ENCODE measurements at places on chromosomes 2 and 18. TPM values are rescaled to one million over a fixed set of nuclear protein-coding genes. Genes with fewer than 3 reads are reported as not detected.

DNA sequence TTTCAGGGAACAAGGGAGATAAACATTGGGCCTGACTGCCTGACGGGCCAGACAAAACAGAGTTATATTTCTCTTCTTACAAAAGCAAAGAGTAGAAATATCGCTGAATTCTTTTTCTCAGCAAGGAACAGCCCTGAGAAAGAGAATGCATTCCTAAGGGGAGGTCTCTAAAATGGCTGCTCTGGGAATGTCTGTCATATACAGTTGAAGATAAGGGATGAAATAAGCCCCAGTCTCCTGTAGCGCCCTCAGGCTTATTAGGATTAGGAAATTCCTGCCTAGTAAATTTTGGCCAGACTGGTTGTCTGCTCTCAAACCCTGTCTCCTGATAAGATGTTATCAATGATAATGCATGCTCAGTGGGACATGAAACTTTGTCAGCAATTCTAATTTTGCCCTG, 134.9 kb upstream of the CNTNAP5 start:
- H3K27ac ChIP-seq = no peak overlapping the region
- no peak for DNase-seq
- no peaks in the 10 kb centered on the region for H3K27me3 ChIP-seq
- no peaks in the 10 kb centered on the region for H3K36me3 ChIP-seq

PHOSPHO2 gene
- total RNA-seq = 3.4 TPM

PCARE gene
- not detected for total RNA-seq

DNA sequence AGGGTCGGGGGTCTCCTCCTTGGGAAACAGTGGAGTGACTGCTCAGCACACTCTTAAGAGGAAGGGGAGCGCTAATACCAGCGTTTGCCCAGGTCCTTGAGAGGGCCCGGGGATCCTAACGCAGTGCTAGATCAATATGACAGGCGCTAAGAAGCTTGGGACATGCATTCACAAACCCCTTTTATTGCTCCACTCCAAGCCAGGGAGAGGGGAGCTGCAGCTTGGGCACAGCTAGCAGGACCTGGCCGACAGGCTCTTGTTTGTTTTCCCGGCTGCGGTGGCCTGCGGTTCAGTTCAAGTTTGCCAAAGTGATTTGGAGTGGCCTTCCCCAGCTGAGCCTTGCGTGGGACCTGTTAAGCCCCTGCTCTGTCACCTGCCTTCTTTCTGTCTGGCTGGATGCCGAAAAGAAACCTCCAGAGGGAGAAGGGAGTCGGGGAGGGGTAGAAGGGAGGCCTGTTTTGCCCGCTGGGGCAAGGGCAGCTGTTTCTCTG, 152.1 kb downstream of the GLI2 start:
- H3K4me3 ChIP-seq = no peak overlapping the region
- no peaks in the 10 kb centered on the region for H3K36me3 ChIP-seq
- no peaks in the 10 kb centered on the region for H3K4me1 ChIP-seq
- H3K27me3 ChIP-seq = no peaks in the 10 kb centered on the region
- no peak overlapping the region for H3K27ac ChIP-seq
- DNase-seq = no peak

NPPC gene
- total RNA-seq = not detected

DNA sequence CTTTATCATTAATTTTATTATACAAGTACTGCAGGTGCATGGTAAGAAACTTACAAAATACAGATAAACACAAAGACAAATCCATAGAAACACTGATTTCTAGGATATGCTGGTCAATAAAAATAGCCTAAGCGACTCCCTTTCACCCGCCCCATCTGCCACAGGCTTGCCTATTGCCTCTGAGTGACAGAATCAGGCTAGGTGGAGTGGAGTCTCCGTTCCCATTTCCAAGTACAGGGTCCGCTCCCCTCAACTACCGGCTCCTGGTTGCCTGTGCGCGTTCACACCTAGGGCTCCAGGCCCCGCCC, 201 bp upstream of the TRAPPC12 start:
- H3K27ac ChIP-seq = peak overlapping the region; percentile 96
- H3K27me3 ChIP-seq = no peaks in the 10 kb centered on the region
- H3K4me1 ChIP-seq = peaks cover 55% of the 10 kb centered on the region
- peak overlapping the region; percentile 99 for H3K4me3 ChIP-seq

- no peak overlapping the region for H3K4me3 ChIP-seq
- no peak for DNase-seq
- no peak overlapping the region for H3K27ac ChIP-seq
- peaks cover 26% of the 10 kb centered on the region for H3K36me3 ChIP-seq
- peaks cover 46% of the 10 kb centered on the region for H3K4me1 ChIP-seq
Measured at GRCh38 chr18:58649966-58650816, 21.1 kb upstream of the MALT1 start.

IL36G gene
- total RNA-seq = not detected
